ENCODE measurements at places on chromosomes 1 and 21.
A peak's percentile ranks its signal among the peaks of the same experiment; 100 is the strongest.

DNA sequence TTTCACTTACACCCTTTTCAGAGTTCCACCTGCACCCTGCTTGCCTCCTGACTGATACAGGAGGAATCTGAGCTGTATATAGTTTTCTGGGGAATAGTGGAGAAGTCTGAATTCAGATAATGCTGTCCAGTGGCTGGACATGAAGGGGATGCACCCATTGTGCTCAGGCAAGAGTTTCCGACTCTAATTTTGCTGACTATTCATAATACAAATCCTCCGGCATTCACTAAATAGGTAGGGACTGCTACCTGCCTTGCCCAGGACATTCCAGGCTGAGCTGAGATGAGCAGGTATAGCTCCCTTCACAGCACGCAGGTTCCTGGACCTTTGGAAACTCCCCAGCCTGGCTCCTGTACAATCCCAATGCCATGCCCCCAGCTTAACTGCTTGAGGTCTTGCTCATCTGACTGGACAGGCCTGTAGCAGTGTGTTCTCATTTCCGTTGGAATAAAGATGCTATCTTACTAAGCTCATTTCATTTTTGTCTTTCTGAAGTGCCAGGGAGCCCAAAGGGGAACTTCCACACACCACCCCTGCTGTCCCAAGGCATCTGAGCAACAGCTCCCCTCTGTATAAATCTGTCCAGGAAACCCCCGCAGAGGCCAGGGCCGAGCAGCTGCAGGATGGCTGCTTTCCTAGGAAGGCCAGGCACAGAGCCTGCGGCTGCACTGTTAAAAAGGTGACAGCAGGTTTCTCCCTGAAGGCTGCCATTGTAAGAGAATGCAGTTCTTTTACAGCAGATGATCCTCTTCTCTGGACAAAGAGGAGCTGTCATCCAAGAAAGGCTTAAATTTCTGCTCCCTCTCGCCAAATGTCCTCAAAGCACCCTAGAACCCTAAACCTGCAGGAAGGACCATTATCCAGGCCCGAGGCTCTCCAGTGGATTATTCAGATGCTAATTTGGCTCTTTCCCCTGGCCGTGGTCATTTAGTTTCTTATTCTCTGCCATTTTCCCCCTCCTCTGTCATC is 21.7 kb upstream of the VASH2 start:
- DNase-seq = no peak

DNA sequence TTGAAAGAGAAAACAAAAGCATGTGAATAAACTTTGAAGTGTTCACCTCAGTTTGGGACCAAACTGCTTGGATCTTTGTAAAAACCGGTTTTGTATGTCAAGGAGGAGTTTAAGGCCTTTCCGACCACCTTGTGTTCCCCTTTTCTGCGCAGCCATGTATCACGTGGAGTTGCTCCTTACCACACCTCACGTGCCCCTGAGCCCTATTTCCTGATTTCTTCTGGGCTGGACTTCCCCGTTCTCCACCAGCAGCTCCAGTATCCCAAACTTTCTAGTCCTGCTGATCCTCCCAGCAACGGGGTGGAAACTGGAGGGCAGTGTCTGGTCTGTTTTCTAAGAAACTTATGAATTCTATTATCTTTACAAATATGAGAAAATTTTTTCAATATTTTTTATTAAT is 1.6 kb upstream of the SH3D21 start:
- DNase-seq = peak; percentile 50

GRCh38 chr1:4173731-4174130 is 273.7 kb upstream of the C1orf174 start:
- no peak for DNase-seq

- peak; percentile 44 for DNase-seq
Observed at GRCh38 chr1:9714257-9714718, 62.8 kb downstream of the PIK3CD start.

GRCh38 chr1:16070640-16071355 is 2.7 kb downstream of the FAM131C start:
- no peak for DNase-seq

DNA sequence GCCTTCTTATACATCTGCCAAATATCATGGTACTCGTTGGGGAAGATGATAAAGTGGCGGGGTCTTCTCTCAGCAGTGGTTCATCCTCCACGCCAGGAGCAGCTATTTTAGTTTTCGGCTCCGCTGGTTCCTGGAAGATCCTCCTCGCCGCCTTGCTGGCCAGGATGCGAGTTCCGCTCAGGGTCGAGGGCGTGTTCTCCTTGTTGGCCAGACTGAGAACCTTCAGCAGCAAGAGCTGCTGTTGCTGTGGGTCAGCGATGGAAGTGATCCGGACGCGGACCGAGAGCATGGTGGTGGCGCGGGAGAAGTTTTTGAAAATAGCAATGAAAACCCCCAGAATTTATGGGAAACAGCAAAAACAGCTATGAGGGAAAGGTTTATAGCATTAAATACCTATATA is 11.4 kb upstream of the CFAP126 start:
- DNase-seq = no peak

- no peak for DNase-seq
Observed at GRCh38 chr1:56644919-56645676, at the start of gene PRKAA2. PRKAA2 (plus strand) TSS chr1:56645314; CDS start chr1:56645388, 74 bp downstream.

DNA sequence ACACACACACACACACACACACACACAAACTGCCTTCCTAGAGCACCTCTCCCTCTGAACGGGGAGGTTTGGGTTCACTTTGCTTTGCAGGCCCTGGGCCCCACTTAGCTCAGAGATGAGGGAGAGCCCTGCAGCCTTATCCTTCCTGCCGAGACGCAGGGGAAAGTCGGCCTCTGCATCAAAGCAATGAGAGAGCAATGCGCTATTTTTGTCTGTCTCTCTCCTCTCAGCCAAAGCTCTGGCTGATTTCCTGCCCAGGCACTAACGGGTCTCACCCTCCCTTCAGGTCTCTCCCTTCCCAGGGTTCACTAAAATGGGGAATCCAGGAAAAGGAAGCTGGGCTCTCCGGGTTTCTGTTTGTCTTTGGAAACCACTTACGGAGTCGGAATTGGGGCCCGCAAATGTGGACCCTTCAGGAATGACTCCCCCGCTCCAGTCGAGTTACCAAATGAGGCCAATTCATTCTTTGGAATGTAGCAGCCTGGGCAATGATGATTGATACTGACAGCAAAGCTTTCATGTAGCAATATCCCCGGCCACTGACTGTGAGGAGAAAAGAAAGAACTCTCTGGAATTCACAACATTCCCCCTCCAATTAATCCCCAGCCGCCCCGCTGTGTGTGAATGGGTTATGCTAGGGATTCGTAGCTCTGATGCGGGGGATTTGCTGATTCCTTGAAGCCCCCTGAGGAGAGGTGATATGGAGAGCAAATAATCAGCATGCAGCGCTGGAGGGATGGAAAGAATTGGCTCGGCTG is 61.5 kb upstream of the WLS start:
- DNase-seq = no peak

DNA sequence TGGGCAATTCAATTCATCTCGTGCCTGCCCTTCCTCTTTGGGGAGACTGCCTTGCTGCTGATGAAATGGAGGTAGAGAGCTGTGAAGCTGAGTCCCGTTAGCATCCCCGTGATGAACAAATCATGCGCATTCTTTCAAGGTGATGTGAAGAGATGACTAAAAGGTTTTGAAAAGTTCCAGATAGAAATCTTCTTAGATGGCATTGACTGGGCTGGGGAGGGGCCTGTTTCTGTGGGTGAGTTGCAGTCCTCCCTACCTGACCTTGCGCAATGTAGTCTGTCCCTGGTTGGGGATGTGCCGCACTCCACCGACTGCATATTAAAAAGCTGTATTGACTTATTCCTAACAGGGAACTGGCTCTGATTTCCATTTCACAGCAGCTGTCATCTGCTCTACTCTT is 49.6 kb downstream of the ST6GALNAC3 start:
- DNase-seq = no peak

DNA sequence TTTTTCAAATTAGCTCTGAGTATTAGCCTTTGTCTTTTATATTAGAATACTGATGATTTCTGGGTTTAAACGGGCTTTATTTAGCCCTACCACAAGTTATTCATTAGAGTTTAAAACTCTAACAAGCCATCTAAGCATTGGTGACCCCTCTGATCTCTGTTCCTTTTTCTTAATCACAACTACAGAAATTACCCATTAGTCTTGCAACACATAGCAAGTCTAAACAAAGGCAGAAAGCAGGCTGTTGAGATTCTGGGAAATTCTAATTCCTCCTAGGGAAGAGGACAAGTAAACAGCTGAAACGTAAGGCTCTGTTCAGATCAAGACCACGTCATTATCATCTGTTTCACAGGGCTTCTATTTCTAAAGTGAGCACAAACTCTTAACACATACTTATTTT is 491.2 kb upstream of the ZRANB2 start:
- no peak for DNase-seq

- DNase-seq = no peak
Observed at GRCh38 chr1:231679109-231679508, 52.5 kb downstream of the DISC1 start.

DNA sequence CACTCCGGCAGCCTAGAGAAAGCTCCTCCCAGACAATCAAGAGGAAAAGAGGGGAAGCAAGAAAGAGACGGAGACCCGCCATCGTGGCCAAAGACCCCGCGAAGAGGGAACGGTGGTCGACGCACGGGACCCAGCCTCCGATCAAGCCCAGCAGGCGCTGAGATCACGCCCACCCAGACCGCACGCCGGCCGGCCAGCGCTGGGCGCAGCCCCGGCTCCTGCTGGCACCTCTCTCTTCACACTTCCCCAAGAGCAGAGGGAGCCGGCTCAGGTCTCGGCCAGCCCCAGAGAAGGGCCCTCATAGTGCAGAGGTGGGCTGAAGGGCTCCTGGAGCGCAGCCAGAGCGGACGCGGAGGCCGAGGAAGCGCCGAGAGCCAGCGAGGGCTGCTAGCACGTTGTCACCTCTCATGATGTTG is 918.4 kb upstream of the ADAMTS5 start:
- no peak for DNase-seq

- DNase-seq = no peak
Observed at GRCh38 chr1:170874671-170875070, 60.7 kb upstream of the MROH9 start.

GRCh38 chr1:228141226-228142044 is 1.4 kb downstream of the GUK1 start:
- no peak for DNase-seq

- no peak for DNase-seq
Observed at GRCh38 chr21:35190201-35190701, 141.1 kb upstream of the RUNX1 start.

GRCh38 chr1:37068897-37069296 is 34.6 kb upstream of the GRIK3 start:
- DNase-seq = no peak

DNA sequence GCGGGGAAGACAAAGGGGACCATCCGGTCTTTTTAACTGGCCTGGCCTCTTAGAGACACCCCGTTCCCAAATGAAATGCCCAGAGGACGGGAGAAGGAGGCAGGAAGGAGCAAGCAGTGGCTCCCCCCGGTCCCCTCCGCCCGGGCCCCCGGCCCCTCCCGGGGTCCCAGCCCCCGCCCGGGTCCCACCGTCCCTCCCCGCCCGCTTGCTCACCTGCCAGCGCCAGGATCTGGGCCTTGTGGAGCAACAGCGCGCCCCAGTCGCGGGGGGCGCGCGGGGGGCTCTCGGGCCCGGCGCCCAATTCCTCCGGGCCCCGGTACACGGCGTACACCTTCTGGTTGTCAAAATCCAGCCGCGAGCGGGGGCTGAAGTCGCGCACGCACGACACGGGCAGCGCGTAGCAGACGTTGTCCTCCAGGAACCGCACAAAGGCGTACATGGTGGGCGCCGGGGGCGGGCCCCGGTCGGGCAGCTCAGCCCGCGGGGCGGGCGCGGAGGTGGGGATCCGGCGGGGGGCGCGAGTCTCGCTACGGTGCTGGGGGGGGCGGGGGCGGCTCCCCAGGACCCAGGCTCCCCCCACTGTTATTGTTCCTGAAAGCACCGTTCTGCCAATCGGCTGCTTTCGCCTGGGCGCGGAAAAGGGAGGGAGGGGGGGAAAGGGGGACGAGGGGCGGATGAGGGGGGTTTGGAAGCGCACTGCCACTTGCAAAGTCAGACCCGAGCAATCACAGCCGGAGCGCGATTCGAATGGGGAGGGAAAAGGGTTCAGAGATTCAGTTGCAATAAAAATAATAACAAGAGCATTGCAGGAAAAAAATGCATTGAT is at the start of gene BEND5:
Gene BEND5 (minus strand): TSS at position 499 of the 826 bp plus-strand sequence. CDS start 60 bp downstream, at position 439.
- peak; percentile 72 for DNase-seq

GRCh38 chr1:192615055-192615454 is 20.9 kb upstream of the RGS13 start:
- DNase-seq = no peak

GRCh38 chr1:58781541-58782177 is 2.2 kb downstream of the JUN start:
- peak; percentile 70 for DNase-seq

GRCh38 chr1:4424254-4424653 is 230.2 kb upstream of the AJAP1 start:
- no peak for DNase-seq

- no peak for DNase-seq
Observed at GRCh38 chr1:182205351-182206022, 144.0 kb upstream of the ZNF648 start.

DNA sequence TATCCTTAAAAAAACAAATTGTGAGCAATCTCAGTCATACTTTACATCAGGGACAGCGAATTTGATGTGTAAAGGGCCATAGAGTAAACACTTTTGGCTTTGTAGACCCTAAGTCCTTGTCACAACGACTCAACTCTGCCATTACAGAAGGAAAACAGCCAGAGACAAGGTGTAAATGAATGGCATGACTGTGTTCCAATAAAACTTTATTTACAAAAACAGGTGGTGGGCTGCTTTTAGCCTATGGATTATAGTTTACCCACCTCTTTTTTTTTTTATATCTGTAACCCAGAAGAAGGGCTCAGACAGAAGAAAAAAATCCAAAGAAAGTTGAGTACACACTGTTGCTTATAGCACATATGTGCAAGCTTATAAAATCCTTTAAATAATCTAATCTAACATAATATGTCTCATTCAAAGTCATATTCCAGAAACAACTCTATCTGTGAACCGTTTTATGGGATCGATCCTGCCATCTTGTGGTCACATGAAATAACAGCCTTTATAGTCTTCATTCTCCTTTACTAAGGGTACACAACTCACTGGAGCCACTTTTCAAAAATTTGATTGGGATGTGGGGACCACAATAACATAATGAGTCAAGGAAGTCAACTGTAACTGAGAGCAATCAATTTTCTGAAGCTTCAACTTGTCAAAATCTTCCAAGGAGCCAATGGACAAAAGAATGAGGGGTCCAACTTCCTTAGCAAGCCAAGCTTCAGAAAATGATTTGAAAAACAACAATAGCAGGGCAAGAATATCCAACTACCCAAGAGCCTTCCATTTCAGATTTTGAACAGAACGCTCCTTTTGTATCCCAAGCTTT is 142.2 kb upstream of the KRTAP19-8 start:
- DNase-seq = no peak

DNA sequence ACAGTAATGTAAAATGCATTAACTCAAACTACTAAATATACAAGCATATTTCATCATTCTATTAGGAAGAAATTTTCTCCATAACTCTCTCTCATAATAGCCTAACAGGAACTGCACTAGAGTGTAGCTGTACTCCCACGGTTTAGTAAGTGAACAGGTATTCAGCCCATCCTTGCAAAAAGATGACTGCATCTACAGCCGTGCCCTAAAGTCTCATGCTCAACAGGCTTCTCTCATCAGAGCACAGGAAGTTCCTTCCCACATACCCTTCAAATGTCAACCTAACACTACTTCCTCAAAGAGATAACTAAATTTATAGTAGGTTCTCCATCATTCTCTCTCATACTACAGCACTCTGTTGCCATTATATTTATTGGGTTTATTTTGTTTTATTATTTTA is 251.6 kb downstream of the AKT3 start:
- no peak for DNase-seq
